ENCODE measurements at places on chromosomes 3 and 15.

- no peak for DNase-seq
These were observed 158.3 kb upstream of the STAC start for GRCh38 chr3:36221975-36222374.

DNA sequence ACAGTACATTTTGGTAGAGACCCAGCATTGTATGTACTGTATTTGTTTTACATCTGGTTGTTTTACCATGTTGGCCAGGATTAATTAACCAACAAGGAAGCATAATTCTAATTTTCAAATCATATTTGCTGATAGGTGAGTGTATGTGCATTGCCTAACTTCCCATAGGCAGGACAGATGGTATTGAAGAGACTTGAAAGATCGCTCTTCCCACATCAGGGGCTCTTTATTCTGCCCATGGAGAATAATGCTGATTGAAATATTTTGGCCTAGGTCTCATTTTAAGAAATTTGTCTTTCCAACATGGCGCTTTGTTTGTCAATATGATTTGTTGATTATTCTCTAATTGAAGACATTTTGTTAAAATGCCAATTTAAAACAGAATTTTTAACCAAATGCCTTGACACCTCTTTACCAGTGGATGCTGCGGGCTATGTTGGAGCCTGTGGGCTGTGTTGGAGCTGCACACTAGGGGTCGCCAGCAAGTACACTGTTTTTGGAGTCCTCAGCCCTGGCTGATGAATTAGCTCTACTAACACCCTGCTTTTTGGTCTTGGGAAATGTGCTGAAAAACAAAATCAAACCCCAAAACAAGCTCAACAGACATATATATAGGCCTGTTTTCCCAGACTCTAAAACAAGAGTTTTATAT, 5.3 kb downstream of the P2RY12 start:
- DNase-seq, result no peak

GRCh38 chr3:135161425-135161824, 366.4 kb downstream of the EPHB1 start:
- no peak for DNase-seq

DNA sequence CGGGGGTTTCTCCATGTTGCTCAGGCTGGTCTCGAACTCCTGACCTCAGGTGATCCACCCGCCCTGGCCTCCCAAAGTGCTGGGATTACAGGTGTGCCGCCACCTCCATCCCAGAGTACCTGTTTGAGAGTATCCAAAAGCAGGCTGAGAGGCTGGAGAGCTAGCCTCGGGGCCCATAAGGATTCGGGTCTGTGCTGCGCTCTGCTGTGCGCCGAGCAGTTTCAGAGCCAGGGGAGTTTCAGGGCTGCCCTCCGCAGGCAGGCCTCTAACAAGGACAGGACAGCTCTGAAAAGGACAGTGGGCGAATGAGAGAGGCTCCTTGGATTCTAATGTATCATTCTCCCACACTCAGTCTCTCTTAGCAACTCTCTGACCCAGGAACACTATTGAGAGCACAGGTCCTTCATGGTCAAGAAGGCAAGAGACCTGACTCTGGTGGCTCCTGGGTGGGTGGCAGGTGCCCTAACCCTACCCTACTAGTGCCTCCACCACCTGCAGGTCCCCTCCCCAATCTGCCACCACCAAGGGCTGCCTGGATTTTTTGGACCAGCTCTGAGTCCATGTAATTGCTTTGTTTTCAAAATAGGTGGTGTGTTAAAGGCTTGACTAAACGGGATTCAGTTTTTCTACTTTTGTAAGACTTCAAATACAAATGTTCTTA, 27.8 kb downstream of the MAGEF1 start:
- no peak for DNase-seq

DNA sequence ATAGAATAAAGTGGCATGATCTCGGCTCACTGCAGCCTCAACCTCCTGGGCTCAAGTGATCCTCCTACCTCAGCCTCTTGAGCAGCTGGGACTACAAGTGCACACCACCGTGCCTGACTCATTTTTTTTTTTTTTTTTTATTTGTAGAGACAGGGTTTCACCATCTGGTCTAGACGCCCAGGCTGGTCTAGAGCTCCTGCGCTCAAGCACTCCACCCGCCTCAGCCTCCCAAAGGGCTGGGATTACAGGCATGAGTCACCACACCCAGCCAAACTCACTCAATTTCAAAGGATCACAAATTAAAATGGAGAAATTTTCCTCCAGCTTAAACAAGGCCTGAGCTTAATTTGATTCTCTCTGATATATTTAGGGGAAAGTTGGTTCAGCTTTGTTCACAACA, 27.3 kb upstream of the NMB start:
- DNase-seq, result no peak

DNA sequence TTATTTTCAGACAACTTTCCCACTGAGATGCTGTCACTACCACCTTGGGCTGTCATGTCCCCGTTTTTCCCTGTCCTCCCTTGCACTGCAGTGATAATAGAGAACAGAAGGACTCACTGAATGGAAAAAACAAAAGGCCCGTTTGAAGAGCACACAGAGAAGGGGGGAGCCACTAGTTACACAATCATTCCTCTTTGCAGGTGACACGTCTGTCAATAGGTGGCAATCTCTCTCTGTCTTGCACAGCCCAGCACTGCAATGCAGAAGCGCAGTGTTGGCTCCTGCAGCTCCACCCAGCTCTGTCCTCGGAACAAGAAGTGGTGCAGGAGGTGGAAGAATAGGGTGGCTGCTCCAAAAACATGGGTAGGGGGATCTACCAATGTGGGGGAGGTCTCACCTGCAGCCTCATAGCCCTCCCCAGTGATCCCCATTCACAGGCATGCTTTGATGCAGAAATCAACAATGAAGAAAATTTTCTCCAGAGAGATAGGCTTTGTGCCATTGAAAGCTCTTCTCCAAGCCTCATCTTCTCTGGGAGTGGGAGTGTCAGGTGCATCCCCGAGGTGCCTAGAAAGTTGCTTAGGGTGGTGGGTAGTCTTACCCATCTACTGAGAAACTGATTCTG, 31.8 kb downstream of the FSTL1 start:
- peak; percentile 1 for DNase-seq

- DNase-seq, result peak; percentile 42
These were observed 67.2 kb downstream of the EFHB start for GRCh38 chr3:19866751-19867347.

- no peak for DNase-seq
These were observed 9.6 kb upstream of the BTLA start for GRCh38 chr3:112508860-112509259.

DNA sequence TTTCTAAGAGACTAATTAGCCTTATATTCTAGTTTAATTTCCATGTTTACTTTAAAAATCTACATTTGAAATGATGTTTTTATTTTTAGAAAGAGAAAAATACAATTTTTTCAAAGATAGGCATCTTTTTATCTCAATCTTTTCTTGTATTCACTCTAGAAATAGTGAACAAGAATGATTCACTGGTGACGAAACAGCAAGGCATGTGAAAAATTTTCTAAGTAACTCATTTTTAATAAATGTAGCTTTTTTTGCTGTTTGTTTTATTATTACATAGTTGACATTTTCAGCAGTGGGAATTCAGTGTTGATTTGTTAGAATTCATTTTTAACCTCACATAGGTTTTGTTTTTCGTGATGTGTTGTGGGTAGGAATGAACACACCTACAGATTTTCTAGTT, 1226.4 kb downstream of the NSUN3 start:
- no peak for DNase-seq

- no peak for DNase-seq
These were observed 185.3 kb downstream of the LSAMP start for GRCh38 chr3:116259984-116260383.

DNA sequence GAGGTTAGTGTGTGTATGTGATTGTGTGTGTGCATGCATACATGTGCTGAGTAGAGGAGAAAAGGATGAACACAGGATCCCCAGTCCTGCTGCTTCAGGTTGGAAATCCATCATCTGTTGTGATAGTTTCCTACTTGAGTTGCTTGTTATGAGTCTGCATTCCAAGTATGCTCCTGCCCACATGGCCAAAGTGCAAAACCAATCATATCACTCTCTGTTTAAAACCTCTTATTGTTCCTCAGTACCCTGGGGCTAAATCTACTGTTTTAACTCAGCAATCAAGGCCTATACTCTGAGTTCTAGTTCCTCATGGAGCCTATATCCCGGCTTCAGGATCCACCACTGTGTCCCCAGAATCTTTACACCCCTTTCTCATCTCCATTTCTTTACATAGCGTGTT, 139.9 kb upstream of the TLE3 start:
- DNase-seq, result no peak

- DNase-seq, result no peak
These were observed 645 bp downstream of the COPS2 start for GRCh38 chr15:49154799-49155109.

- no peak for DNase-seq
These were observed 103.4 kb downstream of the LSAMP start for GRCh38 chr3:116341899-116342298.

GRCh38 chr15:100836501-100836900, 43.1 kb upstream of the ALDH1A3 start:
- no peak for DNase-seq

GRCh38 chr3:45666757-45667431, 22.3 kb upstream of the SACM1L start:
- no peak for DNase-seq

DNA sequence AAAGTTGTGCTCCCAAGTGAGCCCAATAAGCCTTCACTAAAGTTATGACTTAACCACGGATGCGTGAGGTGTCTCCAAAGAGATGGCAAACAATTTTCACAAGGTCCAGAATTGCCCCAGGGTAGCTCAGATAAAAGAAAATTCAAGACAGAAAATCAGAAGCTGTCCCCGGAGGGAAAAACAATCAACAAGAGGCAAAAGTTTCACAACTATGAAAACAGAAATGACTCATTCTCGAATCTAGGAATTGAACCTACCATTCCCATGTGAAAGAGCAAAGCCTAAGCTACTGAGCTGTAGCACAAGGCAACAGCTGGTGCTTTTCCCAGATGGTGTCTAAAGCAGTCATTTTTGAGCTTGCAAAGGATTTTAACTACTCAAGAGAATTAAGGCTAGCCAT, 33.5 kb upstream of the MKRN3 start:
- DNase-seq, result no peak

- no peak for DNase-seq
These were observed 62.9 kb upstream of the THSD4 start for GRCh38 chr15:71052356-71052755.

GRCh38 chr15:101615986-101616848, 36.0 kb downstream of the TM2D3 start:
- no peak for DNase-seq

GRCh38 chr3:57961177-57961827, 46.9 kb upstream of the FLNB start:
- no peak for DNase-seq

- DNase-seq, result peak; percentile 32
These were observed 82.0 kb upstream of the LRIG1 start for GRCh38 chr3:66582721-66583423.

DNA sequence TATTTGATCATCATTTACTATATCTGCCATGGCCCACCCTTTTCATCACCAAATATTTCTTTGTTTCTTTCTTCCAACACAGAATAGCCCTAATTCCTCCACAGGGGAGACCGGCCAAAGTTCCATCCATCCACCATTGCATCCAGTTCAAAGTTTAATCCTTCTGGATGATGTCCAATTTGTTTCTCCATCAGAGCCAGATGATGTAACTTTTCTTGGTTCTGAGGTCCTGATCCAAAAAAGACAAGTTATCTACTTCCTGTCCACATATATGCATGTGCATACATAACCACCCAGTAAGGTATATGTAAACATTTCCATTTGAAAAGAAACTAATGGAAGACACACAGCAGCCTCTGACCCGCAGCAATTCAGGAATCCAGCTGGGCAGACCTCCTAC, 237.3 kb downstream of the SHOX2 start:
- no peak for DNase-seq

DNA sequence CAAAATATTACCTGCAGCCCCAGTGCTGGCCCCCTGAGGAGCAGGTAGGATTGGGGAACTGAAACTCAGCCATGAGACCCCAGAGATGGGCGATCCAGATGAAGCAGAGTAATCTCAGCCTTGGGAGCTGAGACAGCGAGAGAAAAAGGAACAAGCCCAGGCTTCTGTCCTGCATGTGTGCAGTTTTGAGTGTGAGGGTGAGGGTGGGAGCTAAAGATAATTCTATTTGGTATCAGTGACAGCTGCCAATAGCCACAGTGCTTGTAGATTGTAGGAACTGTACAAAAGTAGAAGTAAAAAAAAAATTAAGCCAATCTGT, 5.9 kb downstream of the ATP8B4 start:
- no peak for DNase-seq

DNA sequence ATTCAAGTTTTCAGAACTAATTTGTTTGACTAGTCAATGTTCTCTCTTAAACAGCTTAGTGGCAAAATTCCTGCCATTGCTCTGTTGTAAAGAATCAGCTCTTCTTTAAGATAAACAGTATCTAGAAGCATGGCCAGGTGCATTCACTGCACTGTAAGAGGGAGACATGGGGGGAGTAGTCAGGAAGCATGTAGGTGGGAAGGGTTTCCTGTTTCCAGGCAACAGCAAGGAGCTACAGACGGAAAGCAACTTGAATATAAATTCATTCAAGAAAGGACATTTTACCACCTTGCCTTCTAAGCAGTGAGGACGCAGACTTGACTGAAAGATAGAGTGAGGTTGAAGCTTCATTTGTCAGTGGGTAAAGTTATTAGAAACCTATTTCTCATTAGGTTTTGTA, 55.3 kb downstream of the BBX start:
- no peak for DNase-seq

DNA sequence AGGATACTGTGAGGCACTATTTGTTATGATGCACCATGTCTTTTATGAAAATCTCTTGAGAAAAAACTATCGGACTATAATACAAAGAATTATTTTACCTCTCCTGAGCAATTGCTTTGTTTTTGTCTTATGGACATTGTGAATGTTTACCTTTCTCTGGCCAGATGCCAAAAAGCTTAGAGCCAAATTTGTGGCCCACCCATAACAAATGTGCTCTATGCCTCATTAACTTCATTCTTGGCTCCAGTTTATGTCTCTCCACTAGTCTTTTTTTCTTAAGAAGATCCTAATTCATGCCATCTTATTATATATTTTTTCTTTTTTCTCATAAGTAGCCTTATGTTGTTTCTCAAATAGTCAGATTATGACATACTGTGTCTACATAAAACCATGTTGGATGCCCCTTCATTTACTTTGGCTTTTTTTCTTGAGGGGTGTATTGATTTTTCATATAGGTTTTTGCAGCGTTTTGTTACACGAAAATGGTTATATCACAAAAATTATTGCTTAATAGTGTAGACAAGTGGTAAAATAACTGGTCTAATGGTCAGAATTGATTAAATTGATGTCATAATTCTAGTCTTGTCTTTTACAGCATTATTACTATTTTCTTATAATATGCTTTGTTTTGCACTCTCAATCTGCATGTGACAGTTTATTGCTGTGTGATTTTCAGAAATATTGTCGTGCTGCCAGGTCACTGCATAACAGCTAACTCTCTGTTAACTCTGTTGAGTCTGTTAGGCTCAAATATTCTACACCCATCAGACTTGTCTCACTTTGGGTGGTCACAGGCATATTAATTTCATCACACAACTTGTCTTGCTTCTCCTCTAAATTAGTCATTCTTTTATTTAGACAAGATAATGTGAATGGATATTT, 18.2 kb downstream of the SENP8 start:
- no peak for DNase-seq

- DNase-seq, result no peak
These were observed 954.5 kb downstream of the ZPLD1 start for GRCh38 chr3:103389356-103389755.

GRCh38 chr3:42524751-42525150, 22.3 kb downstream of the VIPR1 start:
- no peak for DNase-seq

- no peak for DNase-seq
These were observed 203.3 kb upstream of the LRRFIP2 start for GRCh38 chr3:37377670-37378069.
